ENCODE measurements at places on chromosomes 6 and 20.

- no peak for DNase-seq
Measured at GRCh38 chr20:38827770-38828281, 22.3 kb downstream of the PPP1R16B start.

DNA sequence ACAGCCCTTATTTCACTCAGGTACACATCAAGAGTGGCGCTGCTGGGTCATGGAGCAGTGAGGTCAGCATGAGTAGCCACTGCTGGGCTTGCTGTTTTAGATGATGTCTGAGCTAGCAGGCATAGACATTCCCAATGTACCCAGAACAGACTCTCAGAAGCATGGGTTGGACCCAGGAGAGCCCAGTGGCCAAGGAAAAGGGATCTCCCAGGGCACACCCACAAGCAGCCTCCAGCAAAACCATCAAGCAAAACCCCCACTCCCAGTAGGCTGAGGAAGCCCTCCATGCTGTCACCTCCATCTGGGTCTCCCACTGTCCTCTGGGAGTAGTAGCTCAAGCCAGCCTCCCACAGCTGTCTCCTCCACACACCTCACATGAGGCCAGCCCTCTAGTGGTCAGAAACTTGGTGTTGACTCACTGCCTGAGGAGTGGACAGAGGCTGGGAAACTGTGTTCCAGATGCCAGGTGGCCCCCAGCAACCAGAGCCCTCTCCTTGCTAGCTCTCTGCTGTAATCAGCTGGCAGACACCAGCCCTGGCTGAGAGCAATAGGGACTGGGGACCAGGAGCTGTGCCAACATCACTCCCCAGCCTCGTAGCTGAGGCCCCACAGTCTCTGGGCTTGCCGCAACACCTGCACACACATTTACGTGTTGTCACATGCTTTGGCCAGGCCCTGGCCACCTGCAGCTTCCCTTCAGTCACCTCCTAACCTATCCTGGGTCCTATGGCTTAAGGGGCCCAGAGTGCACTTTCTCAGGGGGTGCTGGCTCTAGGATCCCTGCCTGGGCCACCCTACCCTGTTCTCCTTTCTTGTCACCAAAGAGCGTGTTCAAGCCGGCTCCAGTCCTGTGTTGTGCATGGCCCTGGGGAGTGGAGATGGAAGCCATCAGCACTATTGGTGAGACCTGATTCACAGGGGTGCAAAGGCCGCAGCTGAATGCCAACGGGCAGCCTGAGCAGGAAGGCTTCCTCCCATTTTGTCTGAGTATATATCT, 1.9 kb upstream of the AP5S1 start:
- peak; percentile 78 for DNase-seq

DNA sequence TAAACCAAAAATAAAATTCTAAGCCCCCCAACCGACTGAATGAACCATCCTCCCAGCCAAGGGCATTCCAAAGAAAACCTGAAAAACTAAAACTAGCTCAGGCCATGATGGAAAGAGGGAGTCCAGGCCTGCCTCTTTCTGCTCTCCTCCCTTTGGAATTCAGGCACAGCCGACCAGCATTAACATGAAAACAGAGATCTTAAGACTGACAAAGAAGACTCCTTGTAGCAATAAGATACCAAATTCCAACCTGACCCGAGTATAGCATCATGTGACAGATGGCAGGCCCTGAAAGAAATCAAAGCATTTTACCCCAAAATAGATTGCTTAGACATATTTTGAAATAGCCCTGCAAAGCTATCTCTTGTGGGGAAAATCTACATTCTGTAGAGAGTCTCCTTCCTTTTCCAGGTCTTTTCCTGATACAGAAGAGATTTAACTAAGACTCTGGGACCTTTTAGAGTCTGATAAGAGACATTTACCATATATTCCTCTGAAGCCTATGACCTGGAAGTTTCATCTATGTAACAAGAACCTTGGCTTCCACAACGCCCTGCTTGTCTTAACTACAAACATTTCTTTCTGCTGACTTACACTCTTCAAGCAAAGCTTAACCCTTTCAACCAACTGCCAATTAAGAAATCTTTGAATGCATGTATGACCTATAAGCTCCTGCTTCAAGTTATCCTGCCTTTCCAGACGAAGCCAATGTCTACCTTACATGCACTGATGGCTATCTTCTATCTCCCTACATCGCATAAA, 22.2 kb upstream of the TXLNB start:
- DNase-seq, result no peak

GRCh38 chr20:43102394-43102793, 87.3 kb downstream of the PTPRT start:
- no peak for DNase-seq

- no peak for DNase-seq
Measured at GRCh38 chr20:57244221-57244585, 22.2 kb downstream of the BMP7 start.

- no peak for DNase-seq
Measured at GRCh38 chr6:163345931-163346330, 68.6 kb upstream of the QKI start.

DNA sequence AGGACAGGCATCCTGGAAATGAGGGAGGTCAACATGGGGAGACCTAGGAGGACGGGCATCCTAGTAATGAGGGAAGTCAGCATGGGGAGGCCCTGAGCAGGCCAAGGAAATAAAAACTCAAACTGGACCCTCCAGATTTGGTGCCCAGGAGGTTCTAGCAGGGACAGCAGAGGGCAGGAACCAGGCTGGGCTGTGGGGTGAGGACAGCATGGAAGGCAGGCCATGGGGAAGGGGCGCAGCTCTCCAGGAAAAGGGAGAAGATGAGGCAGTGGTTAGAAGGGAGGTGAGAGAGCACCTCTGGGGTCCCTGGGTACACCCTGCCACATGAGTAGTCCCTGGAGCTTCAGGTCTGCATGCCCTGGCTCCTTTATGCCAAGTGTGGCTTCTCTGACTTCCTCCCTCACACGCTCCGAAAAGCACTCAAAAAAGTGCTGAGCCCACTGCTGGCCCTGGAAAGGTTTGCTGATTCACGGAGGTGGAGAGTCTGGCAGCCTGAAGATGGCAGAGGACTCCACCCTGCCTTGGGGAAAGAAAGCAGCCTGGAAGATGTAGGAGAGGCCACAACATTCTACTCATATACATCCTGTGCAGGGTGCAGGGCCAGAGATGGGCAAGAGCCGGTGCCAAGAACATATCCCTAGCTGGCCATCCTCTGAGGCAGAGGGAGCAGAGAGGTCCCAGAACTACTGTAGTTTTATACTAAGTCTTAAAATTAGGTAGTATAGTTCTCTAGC, 154.9 kb downstream of the MRPL14 start:
- no peak for DNase-seq
